ENCODE measurements at places on chromosomes 6 and 20.

DNA sequence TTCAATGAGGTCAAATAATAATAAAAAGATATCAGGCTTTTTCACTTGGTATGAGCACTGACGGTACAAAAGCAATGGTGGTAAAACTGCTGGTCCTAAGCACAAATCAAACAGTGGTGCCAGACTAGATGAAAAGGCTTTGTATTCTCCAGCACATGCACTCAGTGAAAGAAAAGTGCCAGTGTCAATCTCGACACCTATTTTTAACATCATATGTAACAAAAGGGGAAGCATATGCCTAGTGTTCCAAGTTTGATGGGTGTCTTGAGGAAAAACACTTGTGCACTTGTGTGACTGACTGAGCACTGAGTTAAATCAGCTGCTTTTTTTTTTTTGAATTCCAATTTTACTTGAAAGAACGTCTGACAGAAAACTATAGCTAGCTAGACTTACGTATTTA lies 27.3 kb downstream of the MED23 start:
- DNase-seq = no peak

- DNase-seq = no peak
Observed at GRCh38 chr6:41028561-41029412, 10.2 kb downstream of the UNC5CL start.

DNA sequence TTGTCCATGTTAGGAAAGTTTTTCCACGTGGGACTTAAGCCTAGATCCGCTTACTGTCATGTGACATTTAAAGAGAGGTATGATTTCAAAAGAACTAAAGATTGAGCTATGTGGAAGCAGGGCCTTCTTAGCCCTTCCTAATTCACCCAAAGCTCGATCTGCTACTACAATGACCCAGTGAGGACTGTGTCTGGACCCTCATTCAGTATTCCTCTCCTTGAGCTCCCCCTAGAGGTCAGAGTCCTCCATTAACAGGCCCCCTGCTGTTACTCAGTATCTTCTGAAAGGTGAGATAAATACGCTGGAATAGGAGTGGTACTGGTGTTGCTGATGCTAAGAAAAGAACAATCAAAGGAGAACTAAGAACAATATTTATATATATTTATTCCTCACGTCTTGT lies 414.0 kb downstream of the GJA1 start:
- no peak for DNase-seq

DNA sequence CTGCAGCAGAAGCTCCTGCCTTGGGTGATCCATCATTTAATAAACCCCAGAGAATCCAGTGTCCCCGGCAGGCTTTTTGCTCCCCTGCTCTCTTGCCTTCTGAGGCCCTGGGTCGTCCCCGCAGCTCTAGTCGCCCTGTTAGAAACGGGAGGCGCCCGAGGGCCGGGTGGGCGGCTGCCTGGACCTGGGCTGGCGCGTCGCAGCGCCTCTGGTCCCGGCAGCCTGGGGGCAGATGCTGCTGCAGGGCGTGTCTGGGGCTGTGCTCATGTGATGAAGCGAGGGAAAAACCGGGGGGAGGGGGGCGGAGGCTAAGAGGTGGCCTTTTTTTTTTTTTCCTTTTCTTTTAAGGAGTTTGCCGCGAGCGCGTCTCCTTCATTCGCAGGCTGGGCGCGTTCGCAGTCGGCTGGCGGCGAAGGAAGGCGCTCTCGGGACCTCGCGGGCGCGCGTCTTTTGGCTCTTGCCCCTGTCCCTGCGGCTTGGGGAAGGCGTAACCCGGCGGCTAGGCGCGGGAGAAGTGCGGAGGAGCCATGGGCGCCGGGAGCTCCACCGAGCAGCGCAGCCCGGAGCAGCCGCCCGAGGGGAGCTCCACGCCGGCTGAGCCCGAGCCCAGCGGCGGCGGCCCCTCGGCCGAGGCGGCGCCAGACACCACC lies 394 bp downstream of the AKAP12 start:
- no peak for DNase-seq

DNA sequence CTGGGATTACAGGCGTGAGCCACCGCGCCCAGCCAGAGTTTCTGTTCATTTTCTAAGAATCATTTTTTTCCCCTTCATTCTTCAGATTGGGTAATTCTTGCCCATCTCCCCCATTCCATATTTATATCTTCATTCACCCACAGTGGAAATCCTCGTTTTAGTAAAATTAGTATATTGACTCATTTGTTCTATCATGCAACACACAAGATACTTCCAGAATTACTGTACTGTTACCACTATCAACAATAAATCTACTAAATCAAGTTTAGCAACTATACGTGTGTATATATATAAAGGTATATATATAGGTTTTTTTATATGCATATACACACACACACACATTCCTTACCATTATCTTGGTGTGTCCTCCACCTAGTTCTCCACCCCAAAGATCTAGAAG lies 41.2 kb upstream of the KCNG1 start:
- DNase-seq = no peak

DNA sequence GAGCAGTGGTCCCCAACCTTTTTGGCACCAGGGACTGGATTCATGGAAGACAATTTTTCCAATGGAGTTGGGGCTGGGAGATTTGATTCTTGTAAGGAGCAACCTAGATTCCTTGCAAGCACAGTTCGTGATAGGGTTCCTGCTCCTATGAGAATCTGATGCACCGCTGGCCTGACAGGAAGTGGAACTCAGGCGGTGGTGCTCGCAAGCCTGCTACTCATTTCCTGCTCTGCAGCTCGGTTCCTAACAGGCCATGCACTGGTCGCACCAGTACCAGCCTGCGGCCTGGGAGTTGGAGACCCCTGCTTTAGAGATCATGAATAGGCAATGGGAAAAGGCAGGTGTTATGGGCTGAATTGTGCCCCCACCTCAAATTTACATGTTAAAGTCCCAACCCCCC lies 131.2 kb downstream of the PFDN4 start:
- DNase-seq = no peak
